Fibroblast of villous mesenchyme (primary cell): ENCODE measurements at places on chromosomes 7 and 10.

DNA sequence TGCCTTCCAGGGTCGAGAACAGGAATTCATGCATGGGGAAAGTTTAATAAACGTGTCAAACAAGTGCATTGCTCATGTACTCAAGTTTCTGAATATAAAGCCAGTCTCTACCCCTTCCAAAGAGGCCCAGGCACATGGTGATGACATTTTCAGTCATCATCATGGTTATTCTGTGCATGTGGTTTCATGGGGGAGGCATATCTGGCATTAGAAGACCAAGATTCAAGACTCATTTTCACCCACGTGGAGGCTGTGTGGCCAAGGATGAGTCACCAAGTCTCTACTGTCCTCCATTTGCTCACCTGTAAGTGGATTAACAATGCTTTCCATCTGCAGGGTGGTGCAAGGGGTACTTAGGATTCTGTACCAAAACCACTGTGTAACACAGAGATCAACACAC lies 34.0 kb upstream of the CNPY1 start:
- DNase-seq: no peak

- peak; percentile 68 for DNase-seq
These were observed 158.0 kb upstream of the ITGB1 start for GRCh38 chr10:33115738-33116719.

DNA sequence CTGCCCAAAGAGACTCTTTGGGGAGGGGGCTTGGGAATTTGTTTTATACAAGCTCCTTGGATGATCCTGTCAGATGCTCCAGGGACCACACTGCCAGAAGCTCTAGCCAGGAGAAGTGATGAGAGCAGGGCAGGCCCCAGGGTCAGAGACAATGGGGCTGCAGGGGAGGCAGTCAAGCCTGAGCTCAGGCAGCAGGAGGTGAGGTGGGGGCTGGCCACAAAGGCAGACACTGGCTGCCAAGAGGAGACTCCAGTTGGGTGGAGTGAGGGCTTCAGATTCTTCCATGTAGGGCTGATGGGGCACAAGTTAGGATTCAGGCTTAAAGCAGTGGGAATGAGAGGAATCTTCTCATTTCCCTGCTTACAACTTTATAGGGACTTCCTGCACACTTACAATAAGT lies 35.6 kb upstream of the LOXL4 start:
- no peak for DNase-seq

DNA sequence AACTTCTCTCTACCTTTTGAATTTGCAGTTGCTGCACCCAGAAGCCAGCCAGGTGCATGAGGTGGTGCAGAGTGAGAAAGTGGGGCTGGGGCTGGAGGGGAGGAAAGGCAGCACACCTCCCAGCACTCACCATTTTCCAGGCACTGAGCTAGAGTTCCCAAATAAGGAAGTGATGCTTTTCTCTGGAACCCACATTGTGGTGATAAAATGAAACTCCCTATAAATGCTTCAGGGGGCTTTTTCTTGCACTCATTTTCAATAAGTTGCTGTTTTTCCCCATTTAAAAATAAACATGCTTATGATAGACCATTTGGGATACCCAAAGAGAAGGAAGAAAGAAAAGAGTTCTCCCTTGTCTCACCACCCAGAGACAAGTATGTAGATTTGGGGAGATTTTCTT lies 42.8 kb upstream of the TNS3 start:
- no peak for DNase-seq

- no peak for DNase-seq
These were observed 128.7 kb downstream of the AGMO start for GRCh38 chr7:15433151-15433550.

DNA sequence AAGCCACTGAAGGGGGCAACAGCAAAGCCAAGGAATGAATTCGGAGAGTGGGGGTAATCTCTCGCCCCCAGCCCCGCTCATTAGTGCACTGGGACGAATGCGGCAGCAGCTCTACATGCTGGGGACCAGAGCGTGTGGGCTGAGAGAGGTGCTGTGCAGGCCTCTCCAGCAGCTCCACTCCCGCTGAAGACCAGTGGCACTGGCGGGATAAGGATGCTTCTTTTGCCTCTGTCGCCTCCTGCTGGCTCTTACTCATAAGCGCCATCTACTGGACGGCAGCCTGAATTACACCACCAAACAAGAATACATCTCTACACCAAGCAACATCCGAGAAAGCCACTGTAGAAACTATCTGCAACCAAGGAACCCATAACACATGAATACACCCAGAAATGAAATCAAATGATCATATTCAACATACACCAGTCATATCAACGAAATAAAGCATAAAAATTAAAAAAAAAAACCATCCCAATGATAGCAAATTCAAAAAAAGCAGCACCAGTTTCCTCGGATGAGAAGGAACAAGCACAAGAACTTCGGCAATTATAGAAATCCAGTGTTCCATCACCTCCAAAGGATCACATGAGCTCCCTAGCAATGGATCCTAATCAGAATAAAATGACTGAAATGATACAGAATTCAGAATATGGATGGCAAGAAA lies 79.0 kb upstream of the TMEM168 start:
- peak; percentile 56 for DNase-seq
